A549 treated with ZK216348 at 1 μM for 4 hours (cell line): ENCODE measurements at places on chromosomes 7 and 10. TPM values are rescaled to one million over a fixed set of nuclear protein-coding genes. Genes with fewer than 3 reads are reported as not detected.

The NKX2-3 gene
- not detected in 5 replicates for total RNA-seq

The SHH gene
- total RNA-seq: 0.88 to 2.2 TPM (median 1.2 TPM) in 5 replicates

The METTL27 gene
- 4.8 to 10.2 TPM (median 8.1 TPM) in 5 replicates for total RNA-seq

The ANLN gene
- 49.7 to 92.3 TPM (median 68.9 TPM) in 5 replicates for total RNA-seq

The PTPRN2 gene
- total RNA-seq: 0.33 to 1.5 TPM (median 0.86 TPM) in 5 replicates

The CNOT4 gene
- total RNA-seq: 9.0 to 12.7 TPM (median 11.4 TPM) in 5 replicates

The MKX gene
- total RNA-seq: not detected in 5 replicates
